Gastroesophageal sphincter (tissue), 4 donors: ENCODE measurements at places on chromosomes 4 and X. TPM values are rescaled to one million over a fixed set of nuclear protein-coding genes. Genes with fewer than 3 reads are reported as not detected.

DNA sequence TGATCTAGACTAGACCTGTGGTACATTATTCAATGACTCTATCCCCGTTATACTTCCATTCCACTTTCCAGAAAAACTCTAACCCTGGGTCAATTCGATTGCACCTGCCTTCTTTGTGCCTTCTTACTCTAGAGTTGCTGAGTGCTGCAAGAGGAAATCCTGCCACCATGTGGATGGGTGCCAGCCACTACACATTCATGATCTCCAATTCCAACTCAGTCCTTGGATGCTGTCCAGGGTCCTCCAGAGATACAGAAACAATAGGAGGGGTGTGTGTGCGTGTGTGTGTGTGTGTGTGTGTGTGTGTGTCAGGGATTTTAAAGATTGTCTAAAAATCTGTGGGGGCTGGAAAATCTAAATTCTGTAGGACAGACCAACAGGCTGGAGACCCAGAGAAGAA lies 42.9 kb upstream of the INTS6L start:
- no peak for ATAC-seq

Gene CT83
- not detected for total RNA-seq

DNA sequence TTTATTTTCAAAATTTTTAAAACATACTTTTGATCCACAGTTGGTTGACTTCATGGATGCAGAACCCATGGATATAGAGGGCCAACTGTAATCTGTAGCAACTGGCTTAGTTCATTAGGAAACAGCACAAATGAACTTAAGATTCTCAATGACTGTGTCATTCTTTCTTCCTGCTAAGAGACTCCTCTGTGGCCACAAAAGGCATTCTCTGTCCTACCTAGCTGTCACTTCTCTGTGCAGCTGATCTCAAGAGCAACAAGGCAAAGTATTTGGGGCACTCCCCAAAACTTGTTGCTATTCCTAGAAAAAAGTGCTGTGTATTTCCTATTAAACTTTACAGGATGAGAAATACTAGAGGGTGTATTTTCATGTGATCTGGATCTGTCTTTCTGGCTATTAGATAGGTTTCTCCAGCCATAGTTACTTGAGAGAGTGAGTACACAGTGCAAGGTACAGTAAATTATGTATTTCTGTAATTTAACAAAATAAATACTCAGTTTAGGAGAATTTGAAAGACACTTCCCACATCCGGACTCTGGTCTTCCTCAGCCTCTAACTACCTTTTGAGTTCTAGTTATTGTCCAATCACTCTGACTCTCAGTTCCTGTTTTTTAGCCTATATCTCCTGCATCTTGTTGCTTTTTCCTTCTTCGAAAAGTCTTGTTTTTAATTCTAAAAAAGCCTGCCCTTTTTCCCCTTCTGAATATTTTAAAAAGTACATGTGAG lies 21.8 kb downstream of the TLR2 start:
- no peak for ATAC-seq

Gene PAGE1
- not detected for total RNA-seq

- ATAC-seq = no peak
Observed at GRCh38 chr4:185822791-185823190, 10.8 kb upstream of the SORBS2 start.

Gene TMEM255A
- 0.16 TPM for total RNA-seq

Gene PUDP
- 7.1 TPM for total RNA-seq

GRCh38 chr4:181301735-181302710 lies 941.2 kb upstream of the TENM3 start:
- ATAC-seq = no peak

DNA sequence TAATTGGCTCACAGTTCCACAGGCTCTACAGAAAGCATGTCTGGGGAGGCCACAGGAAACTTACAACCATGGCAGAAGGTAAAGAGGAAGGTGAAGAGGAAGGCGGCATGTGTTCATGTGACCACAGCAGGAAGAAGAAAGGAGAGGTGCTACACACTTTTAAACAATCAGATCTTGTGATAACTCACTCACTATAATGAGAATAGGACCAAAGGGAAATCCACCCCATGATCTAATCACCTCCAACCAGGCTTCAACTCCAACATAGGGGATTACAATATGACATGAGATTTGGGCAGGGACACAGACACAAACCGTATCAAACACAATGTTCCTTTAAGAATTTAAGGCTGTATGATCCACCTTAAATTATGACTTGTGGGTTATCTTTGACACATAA lies 10.5 kb upstream of the PGM2 start:
- no peak for ATAC-seq

DNA sequence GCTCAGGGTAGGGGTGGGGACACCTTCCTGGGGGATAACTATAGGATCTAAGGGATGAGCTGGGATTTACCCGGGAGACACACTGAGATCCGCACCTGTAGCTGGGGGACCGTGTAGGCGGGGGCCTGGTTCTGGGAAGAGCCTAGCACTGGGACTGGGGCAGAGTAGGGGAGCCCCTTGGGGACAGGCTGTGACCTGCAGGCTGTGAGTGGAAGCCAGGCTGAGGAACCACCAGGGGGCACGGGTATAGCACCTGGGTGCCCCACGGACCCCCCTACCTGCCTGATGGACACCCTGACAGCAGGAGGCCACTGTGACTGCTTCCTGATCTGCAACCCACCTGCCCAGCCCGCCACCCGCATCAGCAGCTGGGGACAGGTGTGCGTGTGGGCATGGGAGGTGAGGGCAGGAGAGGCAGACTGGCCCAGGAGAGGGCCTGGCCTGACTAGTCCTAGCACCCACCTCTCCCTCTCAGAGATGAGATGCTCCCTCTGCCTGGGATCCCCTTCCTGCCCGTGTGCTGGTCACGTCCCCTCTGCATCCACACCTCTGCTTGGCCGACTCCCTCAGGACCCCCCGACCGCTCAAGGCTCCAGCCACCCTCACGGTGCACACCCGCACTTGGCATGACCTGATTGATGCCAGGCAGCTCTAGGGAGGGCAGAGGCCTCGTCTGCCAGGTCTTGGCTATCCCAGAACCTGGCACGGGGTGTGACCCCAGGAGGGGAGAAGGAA lies 94.2 kb upstream of the NKX1-1 start:
- no peak for ATAC-seq

- ATAC-seq = peak; percentile 17
Observed at GRCh38 chr4:151688003-151688784, 72.6 kb downstream of the GATB start.

Gene BLTP1
- total RNA-seq = 74.6 TPM

DNA sequence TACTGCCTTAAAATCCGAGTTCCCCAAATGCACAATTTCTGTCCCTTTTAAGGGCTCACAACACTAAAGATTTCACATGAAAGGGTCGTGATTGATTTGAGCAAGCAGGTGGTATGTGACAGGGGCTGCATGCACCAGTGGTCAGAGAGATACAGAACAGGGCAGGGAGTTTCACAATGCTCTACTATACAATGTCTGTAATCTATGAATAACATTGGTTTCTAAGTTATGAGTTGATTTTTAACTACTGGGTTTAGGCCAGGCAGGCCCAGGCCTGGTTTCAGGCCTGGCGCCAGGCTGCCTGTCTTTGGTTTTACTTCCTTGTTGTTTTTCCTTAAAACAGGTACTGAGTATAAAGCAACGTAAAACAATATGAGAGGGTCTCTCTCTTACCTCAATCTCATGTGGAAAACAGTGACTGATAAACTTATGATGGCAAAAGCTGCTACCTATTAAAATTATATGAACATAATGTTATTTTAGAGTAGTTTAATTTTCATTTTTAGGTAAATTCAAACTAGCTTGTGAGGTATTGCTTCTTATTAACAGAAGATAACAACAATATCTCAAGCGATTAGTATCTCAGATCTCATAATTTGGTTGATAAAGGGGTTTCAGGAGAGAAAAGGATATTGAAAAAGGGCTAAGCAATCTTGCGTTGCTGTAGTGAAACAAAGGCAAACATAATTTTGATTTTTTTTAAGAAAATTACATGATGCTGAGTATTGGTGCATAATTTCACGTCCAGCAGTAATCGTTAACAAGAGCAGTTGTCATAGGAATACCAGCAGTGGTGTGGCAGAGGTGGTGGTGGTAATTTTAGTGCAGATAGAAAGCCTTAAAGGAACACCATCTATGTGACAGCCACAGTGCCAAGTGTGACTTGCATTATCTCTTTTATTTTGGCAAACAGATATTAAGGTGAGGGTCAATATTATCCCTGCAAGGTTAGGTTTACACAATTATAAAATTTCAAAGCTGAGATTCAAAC lies 944.4 kb upstream of the GRID2 start:
- ATAC-seq = no peak
